ENCODE measurements at places on chromosomes 1 and 21. TPM values are rescaled to one million over a fixed set of nuclear protein-coding genes. Genes with fewer than 3 reads are reported as not detected.

DNA sequence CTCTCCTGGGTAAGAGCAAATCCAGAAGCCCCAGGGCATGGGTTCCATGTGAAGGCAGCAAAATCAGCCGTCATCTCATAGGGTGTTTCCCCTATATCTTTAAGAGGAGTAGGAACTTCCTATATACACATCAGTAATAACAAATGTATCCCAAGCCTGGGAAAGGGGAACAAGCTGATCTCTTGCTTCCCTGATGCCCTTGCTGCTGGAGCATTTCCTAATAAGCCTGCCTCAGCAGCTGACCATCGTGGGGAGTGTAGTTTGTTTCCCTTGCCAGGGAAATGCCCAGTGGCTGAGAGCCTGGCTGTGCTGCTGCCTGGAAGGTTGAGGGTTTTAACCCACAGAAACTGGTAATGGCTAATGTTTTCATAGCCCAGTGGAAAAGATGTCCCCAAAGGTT, 177.0 kb downstream of the NPHP4 start:
- H3K4me3 ChIP-seq: no peak overlapping the region
- DNase-seq: no peak
- H3K4me1 ChIP-seq: no peaks in the 10 kb centered on the region
- H3K27me3 ChIP-seq: no peaks in the 10 kb centered on the region

GRCh38 chr1:50702395-50702794, 257.7 kb downstream of the FAF1 start:
- H3K4me3 ChIP-seq: no peak overlapping the region
- no peaks in the 10 kb centered on the region for H3K27me3 ChIP-seq
- no peaks in the 10 kb centered on the region for H3K36me3 ChIP-seq
- H3K4me1 ChIP-seq: peaks cover 20% of the 10 kb centered on the region
- H3K27ac ChIP-seq: no peak overlapping the region

- no peak overlapping the region for H3K27ac ChIP-seq
- DNase-seq: no peak
- H3K36me3 ChIP-seq: peaks cover 19% of the 10 kb centered on the region
- H3K4me1 ChIP-seq: no peaks in the 10 kb centered on the region
These were observed 7.5 kb downstream of the TPRG1L start for GRCh38 chr1:3632298-3632697.

DNA sequence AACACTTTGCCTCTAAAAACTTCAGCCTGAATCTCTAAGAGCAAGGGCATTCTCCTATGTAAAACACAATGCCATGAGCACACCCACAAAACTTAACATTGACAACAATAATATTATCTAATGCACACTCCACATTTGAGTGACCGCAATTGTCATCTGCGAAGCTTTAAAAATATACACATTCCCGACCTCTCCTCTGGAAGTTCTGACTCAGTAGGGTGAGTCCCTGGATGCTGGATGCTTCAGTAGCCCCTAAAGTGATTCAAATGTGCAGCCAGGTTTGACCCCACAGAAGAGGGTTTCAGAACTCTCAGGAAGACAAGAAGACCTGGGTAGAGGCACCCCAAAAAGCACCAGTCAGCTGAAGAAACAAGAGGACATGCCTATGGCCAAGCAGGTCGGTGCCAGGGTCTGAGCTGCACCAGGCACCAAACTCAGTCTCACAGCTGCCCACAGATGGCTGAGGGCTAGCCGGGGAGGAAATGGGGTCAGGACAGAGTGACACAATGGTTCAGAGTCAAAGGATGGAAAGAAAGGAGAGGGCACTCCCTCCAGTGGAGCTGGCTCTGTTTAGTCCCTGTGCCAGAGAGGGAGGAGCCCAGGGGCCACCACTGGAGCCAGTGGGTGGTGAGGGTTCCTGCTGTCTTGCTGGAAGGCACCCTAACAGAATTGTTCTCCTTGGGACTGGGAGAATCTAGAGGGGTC, 17.4 kb downstream of the PIK3C2B start:
- H3K27ac ChIP-seq: peak overlapping the region; percentile 54
- no peaks in the 10 kb centered on the region for H3K27me3 ChIP-seq
- H3K4me1 ChIP-seq: peaks cover 57% of the 10 kb centered on the region

- DNase-seq: peak; percentile 89
- peaks cover 22% of the 10 kb centered on the region for H3K36me3 ChIP-seq
- peaks cover 2% of the 10 kb centered on the region for H3K27me3 ChIP-seq
- peaks cover 75% of the 10 kb centered on the region for H3K4me1 ChIP-seq
These were observed 18.9 kb downstream of the LDLRAP1 start for GRCh38 chr1:25562101-25562927.

DNA sequence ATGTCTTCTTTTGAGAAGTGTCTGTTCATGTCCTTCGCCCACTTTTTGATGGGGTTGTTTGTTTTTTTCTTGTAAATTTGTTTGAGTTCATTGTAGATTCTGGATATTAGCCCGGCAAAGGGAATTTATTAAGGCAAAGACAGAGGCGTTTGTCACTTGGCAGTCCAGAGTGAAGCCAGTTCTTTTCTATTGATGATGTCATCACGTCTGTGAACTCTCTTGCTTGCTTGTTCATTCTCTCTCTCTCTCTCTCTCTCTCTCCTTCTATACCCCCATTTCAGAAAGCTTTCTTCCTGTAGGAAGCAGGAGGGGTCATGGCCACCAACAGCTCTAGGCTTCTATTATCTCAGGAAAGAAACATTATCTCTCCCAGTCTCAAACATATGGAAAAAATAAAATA, 291.3 kb downstream of the OMA1 start:
- H3K4me3 ChIP-seq: no peak overlapping the region
- no peak for DNase-seq
- peaks cover 5% of the 10 kb centered on the region for H3K36me3 ChIP-seq
- H3K27ac ChIP-seq: no peak overlapping the region
- H3K4me1 ChIP-seq: no peaks in the 10 kb centered on the region

DNA sequence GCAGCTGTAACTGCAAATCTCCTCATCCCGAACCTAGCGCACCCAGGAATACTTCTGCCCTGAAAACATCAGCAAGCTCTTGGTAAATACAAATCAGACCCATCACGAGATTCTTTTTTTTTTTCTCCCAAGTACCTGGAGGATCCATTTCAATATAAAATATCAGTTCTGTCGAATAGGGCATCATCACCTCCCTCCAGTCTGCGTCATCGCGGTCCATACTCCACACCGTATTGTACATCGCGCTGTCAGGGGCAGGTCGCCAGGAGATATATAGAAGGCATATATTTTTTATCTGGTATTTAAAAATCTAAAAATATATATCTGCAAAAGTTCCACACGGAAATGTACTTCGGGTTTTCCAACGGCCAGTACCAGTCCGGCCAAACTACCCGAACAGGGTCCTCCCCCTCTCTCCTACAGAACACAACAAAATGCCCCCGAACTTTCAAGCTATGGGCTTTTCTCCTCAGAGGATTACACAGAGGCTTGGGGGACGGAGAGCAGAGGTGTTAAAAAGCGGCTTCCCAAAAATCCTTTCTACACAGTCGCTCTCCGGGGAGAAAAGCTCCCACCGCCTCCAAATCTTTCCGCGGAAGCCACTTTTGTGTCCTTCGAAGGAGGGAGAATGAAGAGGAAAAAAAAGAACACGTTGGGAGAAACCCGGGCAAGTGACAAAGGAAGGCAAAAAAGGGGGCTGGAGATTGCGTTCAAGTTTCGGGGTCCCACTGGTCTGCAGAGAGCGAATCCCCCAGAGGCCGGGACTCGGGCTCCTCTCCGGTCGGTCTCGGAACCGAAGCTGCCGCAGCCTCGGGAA, 509 bp downstream of the PIK3R3 start:
- H3K27ac ChIP-seq: peak overlapping the region; percentile 100
- H3K27me3 ChIP-seq: peaks cover 7% of the 10 kb centered on the region
- H3K4me3 ChIP-seq: peak overlapping the region; percentile 100
- DNase-seq: peak; percentile 25

Gene CRB1
- polyA plus RNA-seq: 0.53 TPM

Gene ADAM30
- polyA plus RNA-seq: not detected

Gene HSD11B1
- not detected for polyA plus RNA-seq

Gene VASH2
- not detected for polyA plus RNA-seq

Data from immature natural killer cell (primary cell).